Stimulated activated CD8-positive, alpha-beta memory T cell treated with anti-CD3 and anti-CD28 coated beads, Interleukin-15, amount 100 ng/mL, for 4 hours (primary cell): ENCODE measurements at places on chromosomes 2 and 18.

DNA sequence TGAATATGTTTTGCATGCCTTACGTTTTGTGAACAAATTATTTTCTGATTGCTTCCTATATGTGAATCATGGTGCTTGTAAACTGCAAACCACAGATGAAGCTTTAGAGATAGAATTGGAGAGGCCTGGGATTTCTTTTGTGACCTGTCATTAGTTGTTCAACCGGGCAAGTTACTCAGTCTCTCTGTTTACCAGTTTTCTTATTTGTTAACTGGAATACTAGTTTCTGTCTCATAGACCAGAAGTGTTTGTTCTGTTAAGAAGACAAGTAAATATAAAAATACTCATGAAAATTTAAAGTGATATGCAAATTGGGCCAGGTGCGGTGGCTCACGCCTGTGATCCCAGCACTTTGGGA, 27.3 kb downstream of the DGKD start:
- DNase-seq: no peak

GRCh38 chr18:32349728-32350395, 120.8 kb downstream of the GAREM1 start:
- DNase-seq: no peak

- no peak for DNase-seq
Measured at GRCh38 chr2:235996419-235996818, 171.8 kb downstream of the GBX2 start.

GRCh38 chr2:234429265-234429664, 67.6 kb downstream of the ARL4C start:
- no peak for DNase-seq

- no peak for DNase-seq
Measured at GRCh38 chr18:64103986-64104385, 44.9 kb downstream of the LINC00305 start.

GRCh38 chr2:227386630-227387029, 1.1 kb downstream of the SCYGR1 start:
- DNase-seq: no peak

DNA sequence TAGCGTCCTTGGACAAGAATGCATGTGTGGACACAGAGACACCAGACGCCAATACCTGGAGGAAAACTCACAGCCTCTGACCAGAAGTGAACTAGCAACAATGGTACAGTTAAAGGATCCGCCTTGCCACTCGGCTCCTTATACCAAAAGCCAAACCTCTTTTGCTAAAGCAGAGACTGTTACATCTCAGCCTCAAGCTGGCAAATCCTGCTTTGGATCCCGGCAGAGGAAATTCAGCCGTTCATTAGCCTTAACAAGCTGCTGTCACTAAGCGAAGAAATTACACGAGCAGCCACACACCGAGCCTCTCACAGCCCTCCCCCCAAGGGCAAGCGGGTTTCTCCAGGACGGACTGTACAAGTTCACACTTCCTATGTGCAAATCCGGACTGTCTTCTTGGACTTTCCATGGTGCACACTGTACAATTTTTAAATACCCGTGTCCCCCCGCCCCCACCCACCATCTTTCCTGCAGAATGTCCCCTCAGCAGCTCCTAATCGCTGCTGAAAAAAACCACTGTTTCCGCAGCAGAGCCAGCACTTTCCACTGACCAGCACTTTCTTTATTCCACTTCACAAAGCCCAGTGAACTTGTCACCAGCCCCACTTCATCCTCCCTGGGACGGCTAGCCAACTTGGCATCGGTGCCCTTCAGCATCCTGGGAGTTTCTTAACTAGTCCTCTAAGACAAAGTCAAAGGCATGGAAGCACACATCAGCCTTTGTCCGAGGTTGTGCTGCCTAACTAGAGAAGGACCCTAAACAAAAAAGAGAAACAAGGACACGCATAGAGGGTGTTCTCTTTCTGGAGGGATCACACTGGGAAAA, 1.5 kb downstream of the KLF7 start:
- DNase-seq: no peak

DNA sequence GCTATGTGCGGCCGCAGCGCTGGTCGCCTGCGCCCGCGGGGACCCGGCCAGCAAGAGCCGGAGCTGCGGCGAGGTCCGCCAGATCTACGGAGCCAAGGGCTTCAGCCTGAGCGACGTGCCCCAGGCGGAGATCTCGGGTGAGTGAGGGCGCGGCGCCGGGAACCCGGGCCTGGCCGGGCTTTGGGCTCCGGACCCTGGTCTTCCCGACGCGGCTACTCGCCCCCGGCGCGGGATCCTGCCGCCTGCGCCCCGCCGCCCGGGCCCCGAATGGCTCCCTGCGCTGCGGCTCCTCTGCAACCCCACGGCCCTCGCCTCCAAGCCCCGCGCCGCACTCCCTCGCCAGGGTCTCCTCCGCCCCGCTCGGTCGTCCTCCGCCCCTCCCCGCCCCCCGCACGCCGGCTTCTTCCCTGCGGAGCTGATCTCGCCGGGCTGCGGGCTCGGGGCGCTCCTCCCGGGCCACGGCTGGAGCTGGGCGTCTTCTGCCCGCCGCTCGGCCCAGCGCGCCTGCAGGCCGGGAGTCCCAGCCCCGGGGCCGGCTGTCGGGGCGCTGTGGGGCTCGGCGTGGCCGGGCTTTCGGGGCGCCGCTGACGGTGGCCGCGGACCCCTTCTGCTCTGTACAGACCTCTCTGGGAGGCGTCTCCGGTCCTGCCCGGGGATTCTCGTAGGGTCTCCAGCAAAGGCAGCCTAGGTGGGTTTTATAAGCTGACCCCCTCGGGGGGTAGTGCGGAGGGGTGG, 652 bp downstream of the GPC1 start:
- DNase-seq: no peak

DNA sequence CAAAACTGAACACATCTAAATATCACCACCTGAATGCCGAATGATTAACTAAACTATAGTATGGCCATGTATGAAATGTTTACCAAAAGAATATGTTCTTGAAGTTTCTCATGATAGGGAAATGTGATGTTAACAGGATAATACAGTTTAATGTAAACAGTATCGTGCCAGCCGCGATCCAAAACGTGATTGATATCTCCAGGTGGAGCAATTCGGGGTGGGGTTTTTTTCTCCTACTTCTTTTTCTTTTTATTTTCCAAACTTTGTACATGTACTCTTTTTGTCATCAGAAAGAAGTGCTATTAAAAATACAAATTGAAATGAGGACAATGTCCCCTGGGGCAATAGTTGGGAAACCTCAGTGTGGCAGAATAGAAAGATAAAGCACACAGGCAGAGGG, 4.0 kb upstream of the BIN1 start:
- no peak for DNase-seq

- no peak for DNase-seq
Measured at GRCh38 chr2:85779641-85780315, 26.0 kb downstream of the ATOH8 start.

DNA sequence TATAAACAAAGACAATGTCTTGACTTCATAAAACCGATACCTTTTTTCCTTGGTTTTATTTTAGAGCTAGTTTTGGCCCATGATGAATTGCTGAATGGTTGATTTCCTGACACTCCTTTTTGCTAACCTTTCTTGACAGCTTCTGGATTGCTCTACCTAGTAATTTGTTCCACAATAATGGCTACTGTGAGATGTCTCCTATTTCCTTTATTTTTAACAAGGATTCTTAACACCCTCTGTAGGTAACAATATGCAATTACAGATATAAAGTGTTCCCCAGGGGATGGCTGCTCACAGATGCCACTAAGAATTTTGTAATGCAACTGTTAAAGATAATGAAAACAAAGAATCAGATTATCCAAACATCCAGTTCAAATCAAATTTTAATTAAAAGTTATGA, 100.8 kb upstream of the ATP5MC3 start:
- no peak for DNase-seq

DNA sequence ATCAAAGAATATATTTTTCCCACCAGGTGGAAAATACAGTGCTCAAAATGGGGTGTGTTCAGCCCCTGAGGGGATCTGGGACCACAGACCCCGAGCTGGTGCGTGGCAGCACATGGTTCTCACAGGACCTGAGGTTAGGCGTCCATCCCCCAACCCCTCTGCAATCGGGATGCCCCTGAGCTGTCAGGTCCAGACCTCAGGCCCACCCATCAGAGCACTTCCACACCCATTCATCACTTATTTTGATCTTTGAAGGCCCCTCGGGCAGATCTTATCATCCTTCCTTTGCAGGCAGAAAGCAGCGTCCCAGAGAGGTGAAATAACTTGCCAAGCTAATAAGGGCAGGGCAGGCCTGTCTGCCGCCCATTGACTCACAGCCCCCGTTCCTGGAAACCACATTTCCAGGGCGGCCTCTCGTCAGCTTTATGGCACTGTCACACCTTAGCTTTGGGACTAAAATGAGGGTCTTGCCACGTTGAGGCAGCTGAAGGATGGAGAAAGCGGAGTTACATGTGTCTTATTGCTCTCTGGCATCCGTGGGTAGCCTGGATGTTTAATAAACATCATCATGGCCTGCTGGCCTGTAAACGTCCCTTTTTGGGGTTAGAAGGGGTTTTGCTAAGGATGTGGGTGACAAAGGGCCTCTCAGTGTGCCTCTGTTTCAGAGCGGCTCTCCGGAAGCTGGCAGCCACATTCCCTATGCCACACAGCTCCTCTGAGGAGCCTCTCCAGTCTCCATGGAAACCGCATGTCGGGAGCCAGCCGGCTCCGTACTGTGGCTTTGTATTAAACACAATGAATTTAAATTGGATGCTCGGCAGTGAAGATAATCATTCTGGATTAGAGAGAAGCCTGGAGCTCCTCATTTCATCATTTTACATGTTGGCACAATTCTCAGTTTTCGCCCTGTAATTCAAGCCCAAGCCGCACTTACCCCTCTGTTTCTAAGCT, 58.3 kb upstream of the MAPRE3 start:
- no peak for DNase-seq

DNA sequence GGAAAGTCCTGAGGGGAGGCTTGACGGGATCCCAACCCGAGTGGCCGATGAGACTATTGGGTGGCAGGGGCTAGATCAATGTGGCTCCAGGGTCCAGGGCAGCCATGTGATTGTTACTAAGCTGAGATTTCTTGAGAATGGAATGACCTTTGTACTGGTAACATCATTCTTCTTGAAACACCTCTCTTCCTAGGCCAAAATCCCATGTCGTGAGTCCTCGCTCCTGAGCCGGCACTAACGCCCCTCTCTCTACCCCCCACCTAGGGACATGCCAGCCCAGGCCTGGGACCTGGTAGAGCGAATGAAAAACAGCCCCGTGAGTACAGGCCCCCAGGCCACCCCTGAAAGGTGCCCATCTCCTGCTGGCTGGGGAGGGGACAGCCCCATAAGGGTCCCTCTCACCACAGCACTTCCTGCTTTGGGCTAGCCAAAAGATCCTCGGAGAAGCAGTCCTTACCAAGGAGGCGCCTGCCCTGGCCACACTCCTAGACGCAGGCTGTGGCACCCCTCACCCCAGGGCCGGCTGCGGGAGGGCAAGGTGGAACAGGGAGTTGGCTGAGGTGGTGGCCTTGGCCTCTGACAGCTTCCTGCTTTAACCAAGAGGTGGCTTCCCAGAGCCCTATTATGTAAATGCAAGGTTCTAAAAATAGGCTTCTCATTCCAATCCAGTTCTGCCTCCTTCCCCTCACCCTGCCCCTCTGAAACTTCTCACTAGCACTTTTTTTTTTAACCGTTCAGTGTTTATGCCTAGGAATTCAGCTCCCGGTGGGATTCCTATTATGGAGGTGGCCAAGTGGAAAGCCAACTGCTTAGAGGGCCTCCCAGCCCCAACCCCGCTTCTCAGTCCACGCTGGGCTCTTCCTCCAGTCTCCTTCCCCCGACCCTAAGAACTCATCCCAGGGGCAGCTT, 126.6 kb upstream of the PPP1CB start:
- DNase-seq: peak; percentile 26

DNA sequence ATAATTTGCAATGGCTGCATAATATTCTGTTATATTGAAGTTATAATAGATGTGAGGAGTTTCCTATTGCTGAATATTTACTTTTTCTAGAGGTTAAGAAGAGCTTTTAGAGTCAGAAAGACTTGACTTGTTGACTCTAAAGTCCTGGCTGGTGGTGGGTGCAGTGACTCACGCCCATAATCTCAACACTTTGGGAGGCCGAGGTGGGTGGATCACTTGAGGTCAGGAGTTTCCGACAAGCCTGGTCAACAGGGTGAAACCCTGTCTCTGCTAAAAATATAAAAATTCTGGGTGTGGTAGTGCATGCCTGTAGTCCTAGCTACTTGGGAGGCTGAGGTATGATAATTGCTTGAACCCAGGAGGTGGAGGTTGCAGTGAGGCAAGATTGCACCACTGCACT, 33.9 kb upstream of the ATIC start:
- no peak for DNase-seq

DNA sequence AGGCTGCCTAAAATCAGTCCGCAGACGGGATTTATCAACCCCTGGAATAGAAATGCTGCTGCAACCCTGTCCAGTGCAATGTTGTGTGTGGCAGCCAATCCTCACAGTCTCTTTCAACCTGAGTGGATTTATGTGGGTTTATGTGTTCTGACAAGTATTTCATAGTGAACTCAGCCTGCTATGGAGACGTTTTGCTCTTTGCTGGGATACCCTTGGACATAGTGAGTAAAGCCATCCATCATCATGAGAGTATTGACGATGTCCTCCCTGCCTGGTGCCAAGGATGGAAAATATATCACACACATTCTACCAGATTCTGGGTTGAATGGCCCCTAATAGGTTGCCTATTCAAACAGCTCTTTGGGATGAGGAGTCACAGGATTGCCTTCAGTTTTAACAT, 219.1 kb downstream of the SOCS6 start:
- no peak for DNase-seq

GRCh38 chr18:50039746-50040145, 155.2 kb downstream of the MYO5B start:
- DNase-seq: no peak

DNA sequence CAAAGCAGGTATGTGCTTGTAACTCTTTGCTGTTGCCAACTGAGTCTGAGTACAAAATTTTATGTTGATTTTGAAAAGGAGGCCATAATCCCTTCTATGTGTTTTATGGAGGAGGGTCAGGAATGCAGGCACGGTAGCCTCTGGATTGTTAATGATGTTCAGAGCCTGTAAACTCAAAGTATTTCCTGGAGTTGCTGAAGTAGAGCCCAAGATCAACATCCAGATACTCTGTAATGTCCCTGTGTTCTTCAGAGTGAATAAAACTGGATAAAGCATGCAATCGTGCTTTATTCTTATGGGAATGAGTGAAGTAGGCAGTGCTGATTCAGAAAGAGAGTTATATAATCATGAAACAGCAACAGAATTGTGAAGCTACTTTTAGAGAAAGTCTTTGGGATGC, 61.8 kb upstream of the CHRNA1 start:
- no peak for DNase-seq

DNA sequence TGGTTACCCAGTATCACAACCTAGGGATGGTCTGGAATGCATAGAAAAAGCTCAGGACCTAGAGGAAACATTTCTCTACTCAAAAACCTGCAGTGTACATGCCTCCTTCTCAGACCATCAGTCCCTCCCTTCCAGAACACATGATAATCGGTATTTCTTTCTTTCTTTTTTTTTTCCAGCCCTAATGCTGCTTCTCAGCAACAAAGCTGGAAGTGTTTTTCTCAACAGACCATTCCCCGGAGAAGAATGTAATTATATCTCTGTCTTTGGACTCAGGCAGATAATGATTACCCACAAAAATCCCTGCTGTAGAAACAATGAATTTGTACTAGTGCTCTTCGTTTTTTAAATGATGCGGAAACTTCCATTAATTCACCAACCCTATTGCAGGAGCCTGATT, 44.1 kb upstream of the NDUFV2 start:
- DNase-seq: no peak

- no peak for DNase-seq
Measured at GRCh38 chr2:188598551-188598950, 306.9 kb downstream of the GULP1 start.

GRCh38 chr18:36284671-36285295, 12.7 kb upstream of the FHOD3 start:
- no peak for DNase-seq

- DNase-seq: no peak
Measured at GRCh38 chr2:27849558-27850205, 40.5 kb downstream of the RBKS start.

- no peak for DNase-seq
Measured at GRCh38 chr2:46841621-46842020, 74.0 kb downstream of the MCFD2 start.
